ENCODE measurements at places on chromosomes 5 and 9. TPM values are rescaled to one million over a fixed set of nuclear protein-coding genes. Genes with fewer than 3 reads are reported as not detected.

DNA sequence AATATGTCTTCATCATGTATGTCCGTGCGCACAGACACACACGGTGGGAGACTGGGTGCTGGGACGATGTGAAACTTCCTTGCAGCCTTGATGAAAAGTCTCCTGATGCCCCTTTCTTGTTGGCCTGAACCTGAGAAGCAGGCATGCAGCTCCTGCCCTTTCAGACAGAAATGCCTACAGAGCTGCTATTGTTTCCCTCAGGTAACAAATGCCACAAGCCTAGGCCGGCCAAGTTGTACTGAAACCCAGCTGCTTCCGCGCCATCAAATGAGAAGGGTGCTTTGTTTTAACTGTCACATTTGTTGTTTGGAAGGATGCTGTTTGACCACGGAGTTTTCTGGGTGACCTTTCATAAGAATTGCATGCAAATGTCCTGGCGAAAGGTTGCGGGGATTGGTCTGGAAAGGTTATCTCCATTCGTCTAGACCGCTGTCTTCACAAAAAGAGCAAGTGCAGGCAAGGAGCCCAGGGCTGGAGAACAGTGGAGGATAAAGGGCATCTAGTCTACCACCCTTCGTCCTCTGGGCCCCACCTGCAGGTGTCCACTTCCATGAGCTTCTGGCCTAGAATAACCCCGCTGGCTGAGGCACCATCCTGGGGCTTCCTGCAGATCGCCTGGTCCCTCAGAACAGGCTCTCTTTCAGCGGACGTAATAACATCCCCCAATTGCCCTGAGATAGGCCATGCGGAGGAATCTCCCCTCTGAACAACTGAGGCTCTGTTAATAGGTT, 197.2 kb downstream of the SEMA6A start:
- DNase-seq, result no peak

DNA sequence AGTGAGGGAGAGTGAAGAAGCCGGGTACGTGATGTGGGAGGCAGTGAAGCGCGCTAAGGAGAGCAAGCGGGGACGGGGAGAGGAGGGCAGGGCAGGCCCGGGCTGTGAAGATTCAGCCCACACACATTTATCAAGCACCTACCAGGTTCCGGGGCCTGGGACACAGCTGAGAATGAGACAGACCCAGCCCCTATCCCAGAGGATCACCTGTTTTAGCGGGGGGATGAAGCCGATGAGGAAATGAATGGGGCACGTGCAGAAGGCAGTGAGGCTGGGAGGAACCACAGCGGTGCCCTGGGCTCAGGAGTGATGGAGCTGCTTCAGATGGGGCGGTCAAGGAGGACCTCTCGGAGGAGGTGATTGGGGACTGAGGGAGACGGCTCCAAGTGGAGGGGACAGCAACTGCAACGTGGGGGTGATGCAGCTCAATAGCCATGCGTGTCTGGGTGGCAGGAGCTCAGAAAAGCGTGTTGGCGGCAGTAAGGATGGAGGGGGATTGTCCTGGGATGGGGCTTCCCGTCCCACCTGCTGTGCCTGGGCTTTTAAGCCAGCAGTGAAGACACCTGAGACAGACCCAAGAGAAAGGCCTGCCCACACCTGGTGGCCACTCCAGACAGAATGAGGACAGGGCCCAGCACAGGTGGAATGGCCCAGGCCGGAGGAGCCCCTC, 77.5 kb upstream of the UNC5A start:
- DNase-seq, result no peak

GRCh38 chr9:137666513-137666822, 47.7 kb downstream of the EHMT1 start:
- no peak for DNase-seq

Gene VLDLR
- 1.2 TPM for total RNA-seq

- DNase-seq, result no peak
Observed at GRCh38 chr5:132467287-132467984, 23.1 kb downstream of the IRF1 start.

GRCh38 chr5:168472329-168472728, 13.9 kb upstream of the RARS1 start:
- DNase-seq, result no peak

DNA sequence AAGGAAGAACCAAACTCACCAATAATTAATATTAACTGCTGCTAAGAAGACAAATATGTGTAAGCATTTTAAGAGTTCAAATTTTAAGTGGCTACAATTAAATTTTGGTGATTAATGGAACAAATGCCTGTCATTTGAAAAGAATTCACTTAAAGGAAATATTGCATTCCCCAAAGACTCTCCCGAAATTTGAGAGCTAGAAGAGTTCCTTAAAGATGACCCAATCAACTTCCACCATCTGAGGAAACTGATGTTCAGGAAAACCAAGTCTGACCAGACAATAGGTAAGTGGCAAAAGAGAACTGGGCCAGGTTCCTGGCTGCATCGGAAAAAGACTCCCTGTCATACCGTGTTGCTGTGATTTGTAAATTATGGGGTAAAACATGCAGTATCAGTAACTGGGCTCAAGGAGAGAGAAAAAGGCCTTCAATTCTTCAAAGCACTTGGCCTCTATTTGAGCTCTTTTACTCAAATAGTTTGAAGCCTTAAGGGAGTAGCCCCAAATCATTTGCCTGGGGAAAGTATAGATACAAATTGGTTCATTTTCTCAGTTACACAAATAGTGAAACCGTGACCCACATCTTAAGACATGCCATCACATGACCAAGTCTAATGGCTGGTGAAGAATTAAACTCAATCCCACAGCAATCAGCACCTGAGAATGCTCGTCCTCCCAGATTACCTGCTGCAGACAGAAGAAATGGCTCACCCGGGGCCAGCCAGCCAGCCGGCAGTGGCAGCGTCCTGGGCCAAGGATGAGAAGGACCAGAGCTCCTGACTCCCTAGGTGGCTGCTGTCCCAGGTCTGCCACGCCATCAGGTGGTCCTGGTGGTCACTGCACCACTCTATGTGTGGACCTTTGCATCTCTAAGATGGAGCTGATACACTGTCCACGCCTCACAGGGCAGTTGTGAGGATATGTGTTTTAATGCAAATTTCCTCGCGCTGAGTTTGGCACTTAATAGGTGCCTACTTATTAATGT, 162.9 kb downstream of the TTLL11 start:
- DNase-seq, result no peak

GRCh38 chr9:16693616-16694015, 176.9 kb downstream of the BNC2 start:
- no peak for DNase-seq

DNA sequence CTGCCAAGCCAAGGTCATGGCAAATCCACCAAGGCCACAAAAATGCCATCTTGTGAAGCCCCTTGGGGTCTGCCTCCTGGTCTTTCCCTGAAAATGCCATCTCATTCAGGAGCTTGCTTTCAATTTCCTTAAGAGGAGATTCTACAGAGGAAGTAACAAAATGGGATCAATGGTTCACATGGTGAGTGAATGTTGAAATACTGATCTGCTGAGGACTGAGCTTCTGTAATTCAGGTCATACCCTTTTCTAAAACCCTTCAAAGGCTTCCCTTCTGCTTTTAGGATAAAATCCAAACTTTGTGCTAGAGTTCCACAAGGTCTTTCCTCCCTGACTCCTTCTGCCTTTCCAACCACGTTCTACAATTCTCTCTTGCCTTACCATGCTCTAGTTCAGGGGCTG, 24.7 kb upstream of the NR3C1 start:
- DNase-seq, result no peak

GRCh38 chr5:65066387-65067146, 297.8 kb downstream of the CWC27 start:
- DNase-seq, result no peak

DNA sequence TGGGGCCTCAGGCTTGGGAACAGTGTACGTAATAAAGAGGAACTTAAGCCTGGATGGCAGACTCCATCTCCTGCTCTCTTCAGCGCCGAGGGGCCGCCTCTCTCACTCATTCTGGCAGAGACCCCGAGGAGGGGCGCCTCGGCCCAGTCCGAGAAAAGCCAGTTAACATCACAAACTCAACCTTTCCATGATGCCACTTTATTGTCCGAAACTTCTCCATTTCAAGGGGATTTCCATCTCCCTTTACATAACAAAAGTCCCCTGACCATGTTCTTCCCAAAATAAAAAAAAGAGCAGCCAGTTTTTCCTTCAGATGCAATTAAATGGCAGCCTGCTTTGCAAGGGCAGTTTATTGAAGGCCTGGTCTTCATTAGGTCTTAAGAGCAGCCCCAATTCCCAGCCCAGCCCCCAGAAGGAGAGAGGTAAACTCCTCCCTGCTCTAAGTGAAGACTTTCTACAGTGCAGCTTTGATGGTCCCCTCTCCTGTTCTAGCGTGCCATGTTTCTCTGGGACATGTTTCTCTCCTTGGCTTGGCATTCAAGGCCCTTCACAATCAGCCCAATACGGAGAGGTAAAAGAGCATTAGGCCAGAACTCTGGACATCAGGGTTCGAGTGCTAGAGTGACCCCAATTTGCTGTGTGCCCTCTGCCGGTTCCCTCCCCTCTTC, 19.5 kb upstream of the RAB14 start:
- no peak for DNase-seq

DNA sequence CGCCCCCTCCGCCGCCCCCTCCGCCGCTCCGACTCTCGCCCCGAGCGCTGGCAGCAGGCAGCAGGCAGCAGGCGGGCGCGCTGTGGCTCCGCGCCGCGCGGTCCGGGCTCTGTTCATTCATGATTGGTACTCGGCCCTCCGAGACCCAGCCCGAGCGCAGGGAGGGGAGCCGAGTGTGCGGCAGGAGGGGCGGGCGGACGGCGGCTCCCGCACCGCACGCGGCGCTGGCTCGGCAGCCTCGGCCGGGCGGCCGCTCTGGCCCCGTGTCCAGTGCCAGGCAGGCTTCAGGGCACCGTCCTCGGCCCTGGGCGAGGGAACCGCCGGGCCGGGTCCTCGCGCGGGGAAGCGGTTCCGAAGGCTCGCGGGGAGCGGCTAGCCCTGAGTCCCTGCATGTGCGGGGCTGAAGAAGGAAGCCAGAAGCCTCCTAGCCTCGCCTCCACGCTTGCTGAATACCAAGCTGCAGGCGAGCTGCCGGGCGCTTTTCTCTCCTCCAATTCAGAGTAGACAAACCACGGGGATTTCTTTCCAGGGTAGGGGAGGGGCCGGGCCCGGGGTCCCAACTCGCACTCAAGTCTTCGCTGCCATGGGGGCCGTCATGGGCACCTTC, at the start of gene KCNIP1:
Gene KCNIP1, plus strand, starts transcription at position 31 of the 607 bp plus-strand sequence.
- no peak for DNase-seq

Gene SLC45A2
- total RNA-seq, result 0.20 TPM

Gene LAMC3
- total RNA-seq, result 1.8 TPM

Gene OSMR
- 0.10 TPM for total RNA-seq

DNA sequence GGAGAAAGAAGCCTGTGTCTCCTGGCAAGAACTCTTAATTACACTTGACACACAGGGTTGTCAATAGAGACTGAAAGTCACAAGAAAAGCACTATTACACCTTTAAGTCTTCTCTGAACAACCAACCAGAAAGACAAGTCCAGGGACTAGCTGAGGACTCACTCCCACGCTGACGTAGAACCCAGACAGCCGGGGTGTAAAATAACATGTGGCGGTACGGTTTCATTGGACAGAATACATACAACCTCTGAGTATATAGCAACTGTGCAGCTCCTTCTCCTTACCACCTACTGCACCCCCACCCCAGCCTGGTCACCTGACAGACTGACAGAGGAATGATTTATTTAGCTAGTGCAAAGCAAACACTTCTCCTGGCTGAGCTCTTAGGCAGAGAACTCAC, 103.4 kb upstream of the RASEF start:
- DNase-seq, result no peak

DNA sequence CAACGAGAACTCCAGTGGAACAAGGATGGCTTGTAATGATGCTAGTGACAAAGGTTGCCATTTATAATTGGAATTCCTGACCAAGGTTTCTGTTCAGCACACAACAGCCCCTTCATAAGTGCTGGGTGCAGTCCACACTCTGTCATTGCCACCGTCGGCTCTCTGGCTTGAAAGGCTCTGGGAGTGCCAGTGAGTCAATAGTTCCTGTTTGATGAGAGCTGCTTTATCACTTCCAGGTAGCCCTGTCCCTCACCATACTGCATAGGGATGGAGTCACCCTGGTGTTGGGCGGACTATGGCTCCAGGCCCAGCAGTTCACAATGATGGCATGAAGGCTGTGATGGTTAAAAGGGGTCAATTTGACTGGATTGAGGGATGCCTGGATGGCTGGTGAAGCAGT, 34.6 kb upstream of the SEMA4D start:
- DNase-seq, result no peak

DNA sequence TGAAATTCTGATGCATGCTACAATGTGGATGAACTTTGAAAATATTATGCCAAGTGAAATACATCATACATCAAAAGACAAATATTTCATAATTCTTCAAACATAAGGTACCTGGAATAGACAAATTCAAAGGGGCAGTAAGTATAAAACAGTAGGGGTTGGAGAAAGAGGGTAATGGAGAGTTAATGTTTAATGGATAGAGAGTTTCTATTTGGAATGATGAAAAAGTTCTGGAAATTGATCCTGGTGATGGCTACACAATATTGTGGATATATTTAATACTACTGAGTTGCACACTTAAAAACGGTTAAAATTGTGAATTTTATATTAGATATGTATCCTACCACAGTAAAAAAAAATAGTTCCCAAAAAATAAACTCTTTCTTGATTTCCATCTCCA, 14.6 kb upstream of the CNTLN start:
- DNase-seq, result no peak

- no peak for DNase-seq
Observed at GRCh38 chr5:157983906-157984551, 125.1 kb upstream of the CLINT1 start.

DNA sequence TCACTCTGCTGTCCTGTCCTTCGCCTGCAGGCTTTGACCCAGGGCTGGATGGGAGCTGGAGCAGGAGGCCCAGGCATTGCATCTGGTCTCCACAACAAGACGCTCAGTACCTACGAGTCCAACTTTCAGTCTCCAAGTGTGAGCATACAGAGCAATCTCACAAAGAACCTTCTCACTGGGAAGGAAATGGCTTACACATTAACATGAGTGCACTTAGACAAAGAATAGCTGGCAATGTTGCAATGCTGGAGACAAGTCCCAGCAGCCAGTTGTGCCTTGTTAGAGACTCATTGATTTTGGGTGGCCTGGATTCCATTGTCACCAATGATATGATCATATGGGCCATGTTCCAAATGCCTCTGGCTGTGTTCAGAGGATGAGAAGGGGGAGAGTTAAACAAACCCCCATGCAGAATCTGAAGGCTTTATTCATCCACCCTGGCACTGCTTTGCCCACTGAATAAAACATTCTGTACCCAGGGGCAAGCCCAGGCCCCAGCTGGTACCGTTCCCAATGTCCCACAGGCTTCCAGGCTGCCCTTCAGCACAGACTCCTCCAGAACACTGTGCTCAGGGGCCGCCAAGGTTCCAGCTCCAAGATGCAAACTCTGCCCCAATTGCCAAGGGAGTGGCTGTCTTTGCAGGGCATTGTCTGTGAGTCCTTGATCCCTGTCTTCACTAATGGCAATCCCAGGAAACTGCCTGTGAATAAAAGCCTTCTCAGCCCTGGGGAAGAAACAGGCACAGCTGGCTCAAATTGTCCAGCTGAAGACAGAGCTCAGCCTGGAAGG, 185.5 kb downstream of the HSD17B3 start:
- DNase-seq, result no peak

Gene FAM151B
- not detected for total RNA-seq

Data from T-cell (primary cell).